ENCODE measurements at places on chromosomes 5 and 9.

GRCh38 chr9:79955300-79955699 is 383.5 kb downstream of the TLE4 start:
- no peak for DNase-seq

GRCh38 chr9:117076571-117077290 is 338.1 kb downstream of the ASTN2 start:
- DNase-seq: no peak

GRCh38 chr9:12697719-12698118 is 4.5 kb downstream of the TYRP1 start:
- DNase-seq: no peak

DNA sequence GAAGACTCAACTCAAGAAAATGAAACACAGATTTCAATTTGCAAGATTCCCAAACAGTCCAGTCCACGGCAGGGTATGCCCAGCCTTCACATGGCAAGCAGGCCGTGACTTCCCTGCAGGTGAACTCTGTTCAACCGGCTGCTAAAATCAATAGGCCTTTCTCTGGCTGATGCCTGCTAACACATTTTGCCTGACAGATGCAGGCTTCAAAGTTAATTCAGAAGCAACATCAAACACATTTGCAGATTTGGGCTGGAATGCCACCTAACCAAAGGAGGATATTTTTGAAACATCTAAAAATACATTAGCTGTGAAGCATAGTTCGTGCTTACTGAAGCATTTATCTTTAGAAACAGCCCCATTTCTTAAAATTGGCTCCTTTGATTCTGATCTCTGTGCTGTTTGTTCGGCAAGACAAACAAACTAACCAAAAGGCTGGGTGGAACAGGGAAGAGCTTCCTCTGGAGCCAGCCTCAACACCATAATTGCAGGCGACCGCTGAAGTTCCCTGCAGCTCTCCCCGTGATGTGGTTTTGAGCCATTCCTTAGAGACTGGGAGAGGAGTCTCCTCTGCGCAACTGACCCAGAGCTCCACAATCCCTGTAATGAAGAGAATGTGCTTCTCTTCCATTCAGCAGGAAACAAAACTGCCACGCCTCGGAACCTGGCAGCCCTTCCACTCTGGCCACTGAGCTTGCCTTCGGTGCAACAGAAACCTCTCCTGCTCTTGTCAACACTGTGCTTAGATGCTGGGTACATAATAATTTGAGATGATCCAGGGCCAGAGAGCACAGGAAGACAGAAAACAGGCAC is 126.5 kb downstream of the MYO10 start:
- no peak for DNase-seq

DNA sequence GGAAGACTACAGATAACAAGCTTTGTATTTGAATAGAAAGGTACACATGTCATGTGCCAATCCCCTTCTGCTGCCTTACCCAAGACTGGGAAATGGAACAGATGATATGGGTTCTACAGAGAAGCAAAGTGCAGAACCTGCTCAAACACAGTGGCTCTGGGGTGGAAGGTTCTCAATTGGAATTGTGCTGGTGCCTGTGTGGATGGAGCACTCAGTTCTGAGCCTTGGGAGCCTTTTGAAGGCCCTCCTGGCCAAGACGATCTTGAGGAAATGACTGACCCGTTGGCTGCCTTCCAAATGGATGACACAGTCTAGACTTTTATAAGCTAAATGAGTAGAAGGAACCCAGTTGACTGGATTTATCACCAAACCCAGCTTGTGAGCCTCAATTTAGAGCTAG is 4.2 kb upstream of the PRSS3 start:
- DNase-seq: no peak

- no peak for DNase-seq
Measured at GRCh38 chr9:111994831-111995458, 98.3 kb downstream of the UGCG start.

DNA sequence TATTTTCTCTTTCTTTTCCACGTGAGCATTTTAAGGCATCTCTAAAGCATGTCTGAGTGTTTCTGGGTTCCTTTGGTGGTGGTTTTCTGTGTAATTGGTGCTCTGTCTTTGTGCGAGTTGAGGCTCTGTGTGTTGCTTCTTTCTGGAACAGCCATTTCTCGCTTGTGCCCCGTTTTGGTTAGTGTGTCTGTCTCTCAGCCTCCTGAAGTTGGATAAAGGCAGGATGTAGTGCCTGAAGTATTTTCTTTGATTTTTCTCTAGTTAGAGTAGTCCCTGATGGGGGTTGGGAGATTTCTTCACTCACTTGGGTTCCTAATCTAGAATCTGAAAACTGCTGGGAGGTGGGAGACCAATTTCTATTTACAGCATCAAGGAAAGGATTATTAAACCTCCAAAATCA is 129.7 kb upstream of the TMEM161B start:
- DNase-seq: no peak

DNA sequence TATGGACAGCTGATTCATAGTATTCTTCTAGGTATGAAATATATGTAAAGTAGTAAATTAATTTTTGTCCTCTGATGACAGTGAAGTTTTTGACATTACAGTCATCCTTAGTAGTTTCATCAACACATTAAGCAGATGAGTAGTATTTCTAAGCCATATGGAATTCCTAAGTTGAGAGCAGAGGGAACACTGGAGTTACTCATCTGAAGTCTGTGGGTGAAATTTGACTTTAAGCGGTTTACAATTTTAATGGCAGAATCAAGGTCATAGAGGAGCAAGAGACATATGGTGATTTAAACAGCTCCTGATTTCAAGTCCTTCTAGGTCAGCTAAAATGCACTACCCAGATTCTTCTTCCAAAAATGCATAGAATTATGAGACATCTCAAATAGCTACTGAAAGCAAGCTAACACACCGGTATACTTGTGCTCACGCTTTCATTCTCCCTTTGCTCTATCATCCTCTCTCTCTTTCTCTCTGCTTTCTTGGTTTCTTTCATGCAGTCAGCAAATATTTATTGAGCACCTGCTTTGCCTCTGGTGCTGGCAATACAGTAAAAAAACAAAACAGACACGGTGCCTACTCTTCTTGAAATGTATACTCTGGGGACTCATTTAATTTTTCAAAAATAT is 235.9 kb downstream of the FER start:
- DNase-seq: no peak

- DNase-seq: no peak
Measured at GRCh38 chr5:141703133-141703561, 21.1 kb upstream of the ARAP3 start.

DNA sequence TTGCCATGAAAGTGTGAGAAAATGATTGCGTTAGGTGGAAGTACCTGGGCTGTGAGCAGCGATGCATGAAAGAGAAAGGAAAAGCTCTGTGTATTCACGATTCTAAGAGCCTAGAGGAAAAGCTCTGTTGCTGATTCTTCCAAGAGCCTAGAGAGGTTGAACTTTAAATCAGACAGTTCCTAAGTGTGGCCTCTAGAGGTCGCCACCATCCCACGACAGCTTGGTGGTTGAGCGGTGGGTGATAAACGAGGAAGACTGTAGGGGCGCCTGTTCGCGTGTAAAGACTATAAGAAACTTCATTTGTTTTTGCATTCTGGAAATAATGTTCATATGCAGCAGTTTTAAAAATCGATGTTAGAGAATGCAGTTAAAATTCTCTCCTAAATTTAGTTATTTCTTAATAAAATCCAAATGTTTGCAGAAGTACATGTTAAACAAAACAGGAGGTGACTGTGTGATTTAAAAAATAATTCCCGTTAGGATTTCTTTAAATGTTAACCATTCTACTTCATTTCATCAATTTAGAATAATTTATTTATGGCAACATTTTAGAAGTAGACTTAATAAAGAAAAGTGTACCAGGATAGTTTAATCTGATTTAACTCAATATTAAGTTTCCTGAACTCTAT is 107.7 kb downstream of the TENT4A start:
- DNase-seq: peak; percentile 35

- no peak for DNase-seq
Measured at GRCh38 chr5:159775890-159776289, 140.4 kb upstream of the ADRA1B start.

DNA sequence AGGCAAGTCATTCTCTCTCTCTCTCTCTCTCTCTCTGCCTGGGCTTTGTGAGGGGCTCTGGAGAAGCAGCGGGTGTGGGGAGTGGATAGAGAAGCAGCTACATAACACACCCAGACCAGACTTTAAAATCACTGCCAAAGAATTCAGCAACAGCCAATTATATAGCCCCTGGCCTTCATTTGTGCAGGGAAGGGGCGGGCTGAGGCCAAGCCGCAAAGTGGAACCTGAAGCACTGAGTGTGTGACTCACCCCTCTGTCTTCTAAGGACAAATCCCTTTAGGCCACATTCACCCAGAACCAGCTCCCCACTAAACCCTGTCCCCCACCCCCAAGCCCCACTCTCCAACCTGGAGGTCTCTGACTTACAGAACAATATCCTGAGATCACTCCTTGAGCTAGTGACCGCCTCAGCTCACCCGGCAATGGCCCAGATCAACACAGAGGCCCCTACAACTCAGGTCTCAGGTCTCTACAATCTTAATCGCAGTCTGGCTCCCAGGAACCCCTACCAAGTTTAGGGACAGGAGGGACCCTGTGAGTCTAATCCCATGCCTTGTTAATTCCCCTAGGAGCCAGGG is 6.0 kb downstream of the B4GALT1 start:
- DNase-seq: peak; percentile 48

GRCh38 chr9:81389569-81389993 is 299.8 kb downstream of the TLE1 start:
- DNase-seq: no peak

GRCh38 chr5:168449166-168449565 is 37.1 kb upstream of the RARS1 start:
- no peak for DNase-seq

- DNase-seq: no peak
Measured at GRCh38 chr9:105295201-105295550, 50.7 kb downstream of the SLC44A1 start.

GRCh38 chr5:57550132-57550531 is 67.5 kb upstream of the ACTBL2 start:
- no peak for DNase-seq

GRCh38 chr5:150144246-150144801 is 11.3 kb downstream of the PDGFRB start:
- no peak for DNase-seq

- no peak for DNase-seq
Measured at GRCh38 chr9:103902263-103902662, 191.8 kb upstream of the SMC2 start.

DNA sequence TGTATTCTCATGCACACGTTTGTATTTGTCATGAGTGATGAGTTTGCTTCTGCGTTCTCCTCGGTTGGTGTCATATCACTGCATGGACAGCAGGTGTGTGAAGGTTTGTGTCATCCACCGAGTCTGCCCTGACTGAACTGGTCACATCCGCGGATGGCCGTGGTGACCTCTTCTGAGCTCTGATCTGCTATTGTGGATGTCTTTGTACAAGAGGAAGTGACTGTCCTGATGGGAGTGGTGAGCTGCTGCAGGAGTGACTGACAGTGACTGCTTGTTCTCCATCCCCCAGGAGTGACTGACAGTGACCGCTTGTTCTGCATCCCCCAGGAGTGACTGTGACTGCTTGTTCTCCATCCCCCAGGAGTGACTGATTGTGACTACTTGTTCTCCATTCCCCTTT is 69.9 kb downstream of the EHMT1 start:
- DNase-seq: no peak

DNA sequence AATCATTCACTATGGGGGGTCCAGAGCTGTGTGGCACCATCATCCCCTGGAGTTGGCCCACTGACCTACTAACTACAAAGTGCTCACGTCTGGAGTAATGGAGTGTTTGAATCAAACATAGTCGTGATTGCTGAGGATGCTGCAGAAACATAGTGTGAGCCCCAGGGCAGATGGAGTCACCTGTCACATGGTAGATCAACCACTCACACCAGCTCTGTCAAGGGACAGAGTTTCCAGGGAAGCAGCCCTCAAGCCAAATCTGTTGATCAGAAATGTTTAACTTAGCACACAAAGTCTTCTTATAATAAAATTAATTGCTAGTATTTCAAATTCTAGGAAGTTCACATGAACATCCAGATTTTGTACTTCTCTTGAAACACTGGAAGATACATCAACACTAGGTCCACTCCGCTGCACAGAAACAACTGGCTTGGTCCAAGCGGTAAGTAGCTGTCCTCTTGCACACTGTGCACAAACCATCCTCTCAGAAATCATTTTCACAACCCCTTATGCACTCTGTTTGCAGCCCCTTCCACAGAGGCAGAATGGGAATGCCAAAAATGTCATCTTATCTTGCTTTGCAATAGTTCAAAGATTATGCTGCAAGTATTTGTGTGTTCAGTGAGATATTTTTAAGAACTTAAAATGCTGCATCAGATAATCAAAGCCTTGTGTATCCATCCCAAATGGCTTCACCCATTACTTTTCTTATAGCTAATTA is 191.0 kb downstream of the EPB41L4A start:
- DNase-seq: no peak

- DNase-seq: no peak
Measured at GRCh38 chr5:67462147-67462546, 265.5 kb upstream of the CD180 start.

- DNase-seq: no peak
Measured at GRCh38 chr5:179765400-179765799, 28.4 kb upstream of the LTC4S start.

DNA sequence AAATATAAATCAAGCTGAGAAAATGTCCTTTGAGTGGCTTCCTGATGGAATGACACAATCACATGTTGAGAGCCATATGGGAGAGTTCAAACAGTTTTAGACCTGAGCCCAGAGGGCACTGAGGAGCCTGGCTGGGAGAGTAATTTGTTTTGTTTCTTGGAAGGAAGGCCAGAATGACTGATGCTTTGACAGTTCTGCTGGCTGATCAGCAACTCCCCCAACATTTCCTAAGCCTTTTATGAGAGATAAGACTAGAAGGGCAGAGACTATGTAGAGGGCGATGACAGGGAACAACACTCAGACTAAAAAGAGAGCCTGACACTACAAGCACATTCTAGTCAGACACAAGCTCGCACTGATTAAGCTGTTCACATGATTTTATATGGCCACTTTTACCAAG is 169.2 kb downstream of the COX7C start:
- DNase-seq: no peak

GRCh38 chr9:125831054-125831453 is 83.9 kb downstream of the PBX3 start:
- no peak for DNase-seq

DNA sequence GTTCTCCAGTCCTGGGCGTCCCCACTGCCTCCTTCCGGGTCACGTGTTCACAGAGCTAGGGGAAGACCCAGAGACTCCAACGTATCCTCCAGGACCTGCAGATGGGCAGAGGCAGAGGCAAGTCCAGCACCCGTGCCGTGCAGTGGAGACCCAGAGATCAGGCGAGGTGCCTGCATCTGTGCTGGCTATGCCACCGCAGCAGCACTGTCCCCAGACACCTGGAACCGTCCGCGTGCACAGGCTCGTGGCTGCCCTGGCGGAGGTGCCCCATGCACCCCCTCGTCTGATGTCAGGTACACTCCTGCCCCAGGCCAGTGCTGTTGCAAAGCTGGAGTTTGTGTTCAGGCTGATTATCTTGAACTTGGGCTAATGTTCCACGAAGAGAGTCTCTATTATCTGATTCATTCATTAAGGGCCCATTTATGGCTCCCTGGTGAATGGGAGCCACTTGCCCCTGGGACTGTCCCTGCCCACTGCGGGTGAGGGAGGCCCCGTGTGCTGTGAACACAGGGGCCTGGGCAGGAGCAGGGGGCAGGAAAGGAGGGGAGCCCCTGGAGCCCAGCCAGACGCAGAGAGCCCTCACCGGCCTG is 13.7 kb downstream of the IRX4 start:
- no peak for DNase-seq
